Kidney epithelial cell (primary cell): ENCODE measurements at places on chromosomes 5 and 9. TPM values are rescaled to one million over a fixed set of nuclear protein-coding genes. Genes with fewer than 3 reads are reported as not detected.

DNA sequence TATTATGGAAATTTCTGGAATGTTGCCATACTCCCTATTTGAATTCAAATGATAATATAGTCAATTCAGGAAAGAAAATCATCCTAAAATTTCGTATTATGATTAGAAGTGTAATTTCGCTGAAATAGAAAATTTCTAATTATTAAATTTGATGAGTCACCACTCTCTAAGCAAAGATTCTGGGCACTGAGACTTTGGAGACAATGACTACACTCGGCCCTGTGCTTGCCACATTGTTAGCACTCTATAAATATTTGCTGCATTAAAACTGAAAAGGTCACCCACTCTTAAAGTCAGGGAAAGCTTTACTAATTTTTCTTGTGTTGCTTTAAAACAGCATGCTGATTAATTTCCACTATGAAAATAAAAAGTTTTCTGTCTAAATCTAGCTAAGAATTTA, 240.3 kb downstream of the TLE4 start:
- DNase-seq = no peak

GRCh38 chr5:171494452-171495121, 75.1 kb downstream of the FGF18 start:
- peak; percentile 42 for DNase-seq

DNA sequence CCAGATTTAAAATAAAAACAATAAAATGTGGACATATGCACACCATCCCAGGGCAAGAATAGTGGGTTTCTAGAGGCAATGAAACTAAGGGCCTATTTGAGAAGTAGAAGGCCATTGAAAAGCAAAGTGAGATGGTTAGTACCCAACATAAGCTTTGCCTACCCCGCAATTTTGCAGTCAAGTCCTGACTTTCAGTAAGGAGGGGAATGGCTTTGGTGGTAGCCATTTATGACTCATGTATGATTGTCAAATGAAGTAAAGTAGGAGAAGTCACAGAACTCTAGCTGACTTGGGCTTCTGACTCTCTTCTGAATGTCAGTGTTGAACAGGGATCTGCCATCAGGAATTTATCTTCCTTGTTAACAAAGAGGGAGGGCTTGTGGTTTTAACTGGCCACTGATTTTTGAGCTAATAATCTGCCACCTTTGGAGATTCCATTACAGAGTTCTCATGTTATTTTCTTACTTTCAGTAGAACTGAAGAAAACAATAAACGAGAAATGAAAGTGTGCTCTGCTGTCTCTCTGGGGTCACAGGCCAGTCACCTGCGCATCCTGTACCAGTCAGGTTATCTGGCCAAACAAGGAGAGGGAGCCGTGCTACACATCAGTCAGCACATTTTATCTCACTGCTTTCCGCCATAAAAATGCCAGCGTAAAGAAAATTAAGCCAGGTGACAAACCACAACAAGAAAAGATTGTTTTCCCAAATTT, 14.3 kb upstream of the SNCAIP start:
- DNase-seq = no peak

- no peak for DNase-seq
These were observed 11.7 kb downstream of the RAD23B start for GRCh38 chr9:107294756-107295155.

GRCh38 chr9:26358836-26359235, 533.8 kb downstream of the CAAP1 start:
- DNase-seq = no peak

LIX1 gene
- 0.07 TPM in 1 of 2 replicates, not detected in the other for total RNA-seq

ICE1 gene
- 28.6 and 30.5 TPM in 2 replicates for total RNA-seq
